ENCODE measurements at places on chromosomes 16 and 17.

GRCh38 chr17:20086416-20087076 lies 77.4 kb downstream of the SPECC1 start:
- DNase-seq = no peak

DNA sequence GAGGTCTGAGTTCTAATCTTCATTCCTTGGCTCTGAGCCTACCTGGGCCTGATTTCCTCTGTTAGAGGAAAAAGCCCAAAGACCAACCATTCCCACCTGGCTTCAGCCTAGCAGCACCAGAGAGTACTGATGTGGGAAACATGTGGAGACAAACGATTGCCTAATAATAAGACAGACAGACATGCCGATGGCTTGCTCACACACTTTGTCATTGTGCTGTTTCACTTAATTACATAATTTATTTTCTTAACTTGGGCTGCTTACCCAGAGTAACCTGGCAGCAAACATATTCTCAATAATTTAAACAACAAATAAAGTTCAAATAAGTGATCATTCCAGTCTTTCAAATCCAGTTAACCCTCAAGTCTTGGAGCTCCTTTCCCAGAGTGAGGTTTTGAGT lies 83.4 kb downstream of the MAF start:
- DNase-seq = no peak

DNA sequence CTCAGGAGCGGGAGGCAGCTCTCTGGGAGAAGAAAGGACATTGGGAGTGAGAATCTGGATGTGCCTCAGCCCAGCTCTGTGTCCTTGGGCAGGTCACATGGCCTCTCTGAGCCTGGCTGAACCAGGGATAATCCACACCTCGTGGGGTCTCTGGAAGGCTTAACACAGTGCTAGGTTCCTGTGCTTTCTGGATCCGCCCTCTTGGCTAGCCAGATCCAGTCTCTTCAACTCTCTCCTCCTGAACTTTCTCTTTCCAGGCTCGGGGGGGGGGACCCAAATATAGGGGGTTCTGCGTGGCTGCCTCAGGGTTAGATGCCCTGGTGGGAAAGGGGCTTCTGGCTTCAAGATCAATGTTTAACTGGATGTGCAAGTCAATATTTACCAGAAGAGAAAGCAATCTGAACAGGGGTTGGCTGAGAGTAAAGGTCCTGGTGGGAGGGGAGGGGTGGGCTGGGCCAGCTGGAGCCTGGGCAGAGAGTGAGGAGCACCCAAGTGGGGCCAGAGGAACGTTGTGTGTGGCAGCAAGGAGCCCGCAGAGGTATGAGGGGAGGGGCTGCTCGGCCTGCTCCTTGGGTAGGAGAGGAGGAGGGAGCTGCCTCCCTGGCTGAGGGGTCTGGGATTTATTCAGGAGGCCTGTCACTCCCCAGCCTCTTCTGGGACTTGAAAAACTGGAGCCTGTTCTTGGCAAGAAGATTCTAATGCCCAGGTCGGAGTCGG lies at the start of gene SERPINF2:
Gene SERPINF2, plus strand, starts transcription at position 501 of the 717 bp plus-strand sequence. CDS start 2,125 bp downstream, outside the sequence.
- DNase-seq = no peak

GRCh38 chr17:29176558-29177351 lies 3.4 kb downstream of the MYO18A start:
- DNase-seq = peak; percentile 83

GRCh38 chr16:48499923-48500381 lies 110.0 kb downstream of the N4BP1 start:
- DNase-seq = no peak

GRCh38 chr17:58313815-58314705 lies 14.5 kb downstream of the TSPOAP1 start:
- no peak for DNase-seq

DNA sequence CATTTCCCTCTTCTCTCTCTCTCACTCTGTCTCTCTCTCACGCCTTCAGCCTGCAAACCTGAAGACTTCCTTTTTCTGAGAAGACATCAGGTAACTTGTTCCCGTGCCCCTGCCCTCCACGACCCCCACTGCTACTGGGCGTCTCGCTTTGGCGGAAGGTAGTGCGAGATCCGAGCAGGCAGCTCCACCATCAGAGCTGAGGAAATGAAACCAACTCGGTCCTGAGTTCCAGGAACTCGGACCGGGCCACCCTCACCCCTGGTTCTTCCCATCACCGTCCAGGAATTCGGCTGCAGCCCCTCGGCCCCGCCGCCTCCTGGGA lies 585 bp downstream of the MLKL start:
- DNase-seq = peak; percentile 60

DNA sequence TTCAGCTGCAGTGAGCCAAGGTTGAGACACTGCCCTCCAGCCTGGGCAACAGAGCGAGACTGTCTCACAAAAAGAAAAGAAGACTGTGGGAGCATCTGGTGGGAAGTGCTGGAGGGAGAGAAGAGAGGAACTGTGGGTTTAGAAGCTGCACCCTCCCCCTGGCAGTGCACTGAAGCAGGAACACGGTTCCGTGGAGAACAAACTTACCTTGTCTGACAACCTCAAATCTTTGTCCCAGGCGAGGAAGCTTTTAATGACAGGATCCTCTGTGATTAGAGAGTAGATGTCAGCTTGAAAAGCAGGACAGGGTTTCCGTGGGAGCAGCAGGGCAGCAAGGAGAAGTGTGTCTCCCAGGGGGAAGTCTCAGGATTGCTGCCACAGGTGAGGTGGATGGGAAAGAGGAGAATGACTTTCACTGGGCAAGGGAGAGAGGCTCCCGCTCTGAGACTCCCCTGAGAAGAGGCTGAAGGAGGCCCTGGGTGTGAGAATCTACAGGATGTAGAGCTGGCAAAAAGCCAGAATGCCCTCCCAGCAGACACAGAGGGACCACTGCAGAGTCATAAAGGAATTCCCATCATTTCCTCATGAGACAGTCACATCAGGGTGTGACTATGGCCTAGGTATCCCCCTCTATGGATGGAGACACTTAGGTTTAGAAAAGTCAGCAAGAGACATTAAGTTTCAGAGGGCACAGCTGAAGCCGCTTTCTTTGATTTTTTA lies 22.9 kb downstream of the PRR11 start:
- DNase-seq = no peak

DNA sequence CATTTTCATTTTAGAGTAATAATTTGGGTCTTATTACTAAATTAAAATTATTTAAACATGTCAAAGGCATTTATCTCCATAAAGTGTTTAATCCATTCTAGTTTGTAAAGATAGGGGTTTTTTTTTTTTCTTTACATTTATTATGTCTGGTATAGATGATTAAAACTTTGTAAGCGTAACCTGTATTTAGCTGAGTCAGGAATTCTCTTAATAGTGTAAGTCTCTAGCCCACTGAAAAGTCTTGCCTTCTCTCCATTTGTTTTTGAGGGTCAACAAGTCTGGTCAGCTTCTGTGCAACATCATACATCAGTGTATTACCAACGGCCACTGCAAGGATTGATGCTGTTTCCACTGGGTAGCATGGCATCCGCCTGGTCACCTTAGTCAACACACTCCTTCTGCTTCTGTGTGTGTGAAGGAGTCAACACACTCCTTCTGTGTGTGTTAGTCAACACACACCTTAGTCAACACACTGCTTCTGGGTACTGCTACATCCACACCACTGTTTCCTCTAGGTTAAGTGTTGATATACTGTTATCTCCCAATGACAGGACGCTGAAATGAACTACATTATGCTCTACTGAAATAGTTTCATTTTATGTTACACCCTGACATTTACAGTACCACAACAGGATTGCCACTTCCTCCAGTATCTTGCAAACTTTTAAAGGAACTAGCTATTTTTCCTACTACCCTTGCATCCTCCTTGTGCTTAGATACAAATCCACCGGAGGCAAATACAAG lies 37.3 kb upstream of the VWA3A start:
- no peak for DNase-seq

DNA sequence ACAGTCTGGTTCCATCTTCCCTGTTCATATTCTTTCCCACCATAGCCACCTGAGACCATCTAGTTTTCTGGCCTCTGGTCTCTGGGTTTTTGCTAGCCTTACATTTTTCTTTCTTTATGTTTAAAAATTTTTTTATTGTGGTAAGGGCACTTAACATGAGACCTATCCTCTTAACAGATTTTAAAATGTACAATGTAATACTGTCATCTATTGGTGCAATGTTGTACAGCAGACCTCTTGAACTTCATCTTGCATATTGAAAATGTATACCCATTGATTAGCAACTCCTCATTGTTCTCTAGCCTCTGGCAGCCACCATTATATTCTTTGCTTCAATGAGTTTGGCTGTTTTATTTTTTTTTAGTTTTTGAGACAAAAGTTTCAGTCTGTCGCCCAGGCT lies 39.2 kb downstream of the ITGAM start:
- no peak for DNase-seq

GRCh38 chr17:82302568-82302963 lies 14.8 kb downstream of the CD7 start:
- no peak for DNase-seq

GRCh38 chr17:78038748-78039288 lies 80.3 kb downstream of the TNRC6C start:
- no peak for DNase-seq

GRCh38 chr16:29904947-29905346 lies 4.7 kb downstream of the ASPHD1 start:
- no peak for DNase-seq

GRCh38 chr17:44263345-44263902 lies 4.5 kb downstream of the SLC4A1 start:
- DNase-seq = no peak

GRCh38 chr16:68978303-68978954 lies 127.0 kb upstream of the HAS3 start:
- DNase-seq = no peak

DNA sequence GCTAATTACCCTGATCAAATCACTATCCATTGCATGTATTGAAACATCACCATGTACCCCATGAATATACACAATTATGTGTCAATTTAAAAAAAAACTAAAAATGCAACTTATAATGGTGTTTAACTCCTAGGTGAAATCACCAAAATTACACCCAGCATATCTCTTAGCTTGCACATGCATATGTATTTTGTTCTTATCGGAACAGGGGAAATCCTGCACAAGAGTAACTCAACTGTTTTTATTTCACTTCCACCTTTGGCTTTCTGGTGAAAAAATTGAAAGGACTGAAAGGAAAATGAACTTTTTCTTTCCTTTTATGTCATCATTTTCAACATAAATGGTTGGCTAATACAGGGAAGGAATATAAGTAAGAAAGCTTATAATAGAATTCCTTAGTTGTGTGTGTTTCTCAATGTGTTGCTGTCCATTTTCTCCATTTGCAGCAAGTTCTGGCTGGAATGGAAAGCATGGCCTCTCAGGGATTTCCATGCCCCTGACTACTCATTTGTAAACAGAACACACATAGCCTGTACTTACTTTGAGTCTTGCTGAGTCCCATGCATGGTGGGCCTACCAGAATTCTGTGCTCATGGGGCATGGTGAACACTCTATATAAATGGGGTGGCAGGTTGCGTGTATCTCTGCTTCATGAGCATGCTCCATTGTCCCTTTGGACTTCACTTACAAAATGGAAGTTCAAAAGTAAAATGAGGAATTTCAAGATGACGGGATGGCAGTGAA lies 462.0 kb downstream of the HS3ST3B1 start:
- DNase-seq = no peak

GRCh38 chr16:68356249-68356918 lies 45.6 kb downstream of the PRMT7 start:
- DNase-seq = peak; percentile 93

DNA sequence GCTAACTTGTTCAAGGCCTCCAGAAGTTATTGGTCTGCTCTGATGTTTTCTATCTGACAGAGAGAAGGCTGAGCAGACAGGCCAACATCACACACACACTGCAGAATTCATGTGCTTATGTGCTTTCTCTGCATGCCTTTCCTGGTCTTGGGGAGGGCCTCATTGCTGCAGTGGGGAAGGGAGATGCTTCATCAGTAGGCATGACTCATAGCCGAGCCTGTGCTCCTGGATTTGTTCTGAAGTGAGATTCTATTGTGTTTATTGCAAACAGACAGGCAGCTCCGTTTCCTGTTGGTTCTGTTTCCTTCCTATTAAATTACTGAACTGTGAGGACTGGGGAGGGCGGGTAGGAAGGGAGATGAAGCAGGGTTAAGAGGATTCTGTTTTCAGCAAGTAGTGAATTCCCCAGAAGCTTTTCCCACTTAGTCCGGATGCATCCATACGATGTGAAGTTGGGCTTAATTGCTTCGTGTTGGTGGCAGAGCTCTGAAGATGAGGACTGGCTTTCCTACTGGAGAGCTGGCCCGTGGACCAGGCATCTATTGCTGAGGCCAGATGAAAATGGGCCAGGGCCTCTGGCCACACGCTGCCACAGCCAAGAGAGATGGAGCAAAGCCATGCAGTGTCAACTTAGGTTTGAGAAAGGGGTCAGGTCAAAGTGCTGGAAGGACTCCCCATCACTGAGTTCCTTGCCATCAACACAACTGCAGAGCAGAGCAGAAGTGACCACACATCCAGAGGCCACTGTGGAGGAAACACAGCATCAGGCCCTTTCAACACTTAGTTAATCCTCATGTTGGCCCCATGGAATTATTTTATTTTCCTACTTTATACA lies 179.3 kb downstream of the UTP18 start:
- no peak for DNase-seq

DNA sequence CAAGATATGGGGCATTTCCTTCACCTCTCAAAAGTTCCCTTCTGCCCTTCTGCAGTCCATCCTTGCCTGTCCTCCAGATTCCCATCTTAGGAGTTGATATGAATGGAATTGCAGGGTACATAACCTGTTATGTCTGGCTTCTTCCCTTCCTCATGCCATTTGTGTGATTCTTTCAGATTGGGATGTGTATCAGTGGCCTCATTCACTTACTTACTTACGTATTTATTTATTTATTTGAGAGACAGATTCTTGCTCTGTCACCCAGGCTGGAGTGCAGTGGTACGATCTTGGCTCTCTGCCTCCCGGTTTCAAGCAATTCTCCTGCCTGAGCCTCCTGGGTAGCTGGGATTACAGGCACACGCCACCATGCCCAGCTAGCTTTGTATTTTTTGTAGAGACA lies 6.2 kb upstream of the TMEM94 start:
- no peak for DNase-seq

DNA sequence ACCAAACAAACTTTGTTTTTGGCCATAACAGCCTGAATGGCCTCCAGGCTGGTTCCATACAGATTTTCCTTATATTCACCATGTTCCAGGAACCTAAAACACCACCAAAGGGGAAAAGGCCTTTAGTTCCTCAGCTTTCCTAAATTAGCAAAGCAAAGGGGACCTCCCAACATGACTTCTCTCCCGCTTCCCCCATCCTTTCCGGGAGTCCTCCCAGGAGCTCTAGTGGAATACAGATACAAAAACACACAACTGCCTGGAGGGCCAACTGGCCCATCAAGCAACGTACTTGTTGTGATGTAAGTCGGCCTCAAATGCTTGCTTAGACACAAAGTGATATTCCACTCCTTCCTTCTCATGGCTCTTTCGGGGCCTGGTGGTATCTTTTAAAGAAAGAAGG lies 22.1 kb downstream of the MPP3 start:
- no peak for DNase-seq

All from GM12865 (cell line).